ENCODE measurements at places on chromosomes 13 and 19.

- no peak for ATAC-seq
Measured at GRCh38 chr13:95250961-95251360, 50.3 kb downstream of the ABCC4 start.

DNA sequence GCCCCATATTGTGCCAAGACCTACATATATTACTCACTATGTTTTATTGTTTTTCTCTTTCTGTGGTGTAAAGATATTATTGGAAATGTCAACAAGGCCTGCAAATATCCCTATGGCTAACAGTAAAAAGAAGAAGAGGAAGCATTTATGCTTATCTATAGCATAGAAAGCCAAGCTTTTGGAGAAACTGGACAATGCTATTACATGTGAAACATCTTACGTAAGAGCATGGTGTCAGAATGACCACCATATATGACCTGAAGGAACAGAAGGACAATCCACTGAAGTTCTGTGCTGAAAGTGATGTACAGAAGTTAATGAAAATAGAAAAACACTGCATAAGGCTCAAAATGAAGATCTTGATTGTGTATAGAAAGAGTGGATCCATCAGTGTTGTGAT, 145.2 kb downstream of the KCTD12 start:
- ATAC-seq, result no peak

DNA sequence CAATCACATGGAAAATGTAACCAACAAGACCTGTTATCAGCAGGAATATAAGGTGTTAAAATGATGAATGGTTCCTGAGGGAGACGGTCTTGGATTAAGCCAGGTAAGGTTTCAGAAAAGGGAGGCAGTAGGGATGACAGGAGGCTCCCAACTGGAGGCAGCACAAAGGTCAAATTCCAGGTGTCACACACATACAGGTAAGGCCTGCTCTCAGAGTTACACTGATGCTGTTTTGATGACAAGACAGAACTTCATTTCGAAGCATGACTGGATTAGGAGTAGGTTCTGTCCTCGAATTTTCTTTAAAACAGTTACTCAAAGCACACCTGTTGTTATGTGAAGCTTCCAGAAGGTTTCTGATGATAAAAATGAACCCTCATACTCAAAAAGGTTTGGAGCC, 7.4 kb downstream of the MED26 start:
- ATAC-seq, result no peak

DNA sequence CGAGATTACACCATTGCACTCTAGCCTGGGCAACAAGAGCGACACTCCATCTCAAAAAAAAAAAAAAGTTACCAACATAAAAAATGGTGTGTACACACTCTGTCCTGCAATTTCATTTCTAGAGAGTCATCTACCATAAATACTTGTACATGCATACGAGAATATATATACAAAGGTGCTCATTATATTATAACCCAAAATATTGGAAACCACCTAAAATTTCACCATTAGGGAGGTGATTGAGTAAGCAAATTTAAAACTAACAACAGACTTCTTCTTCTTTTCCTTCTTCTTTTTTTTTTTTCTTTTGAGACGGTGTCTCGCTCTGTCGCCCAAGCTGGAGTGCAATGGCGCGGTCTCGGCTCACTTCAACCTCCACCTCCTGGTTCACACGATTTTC, 7.4 kb upstream of the C5AR1 start:
- ATAC-seq, result no peak

DNA sequence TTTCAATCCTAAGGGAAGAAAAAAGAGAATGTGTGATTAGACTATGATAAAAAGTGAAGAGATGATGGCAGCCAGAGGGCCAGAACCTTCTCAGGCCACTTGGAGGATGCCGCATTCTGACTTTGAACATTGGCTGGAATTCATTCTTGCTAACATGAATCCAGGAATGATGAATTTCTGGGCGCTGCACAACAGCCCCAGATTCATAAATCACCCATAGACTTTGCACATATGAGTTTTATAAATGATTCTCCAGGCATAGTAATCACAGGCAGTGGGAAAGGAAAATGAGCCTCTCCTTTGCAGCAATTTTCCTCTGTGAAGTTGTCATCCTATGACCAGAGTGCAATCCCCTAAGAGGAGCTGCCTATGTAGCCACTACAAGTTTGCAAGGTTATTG, 555.4 kb downstream of the KCTD12 start:
- ATAC-seq, result no peak

GRCh38 chr13:85650613-85651012, 148.6 kb downstream of the SLITRK6 start:
- no peak for ATAC-seq

- peak; percentile 27 for ATAC-seq
Measured at GRCh38 chr19:58586133-58586765, 13.1 kb upstream of the MZF1 start.

DNA sequence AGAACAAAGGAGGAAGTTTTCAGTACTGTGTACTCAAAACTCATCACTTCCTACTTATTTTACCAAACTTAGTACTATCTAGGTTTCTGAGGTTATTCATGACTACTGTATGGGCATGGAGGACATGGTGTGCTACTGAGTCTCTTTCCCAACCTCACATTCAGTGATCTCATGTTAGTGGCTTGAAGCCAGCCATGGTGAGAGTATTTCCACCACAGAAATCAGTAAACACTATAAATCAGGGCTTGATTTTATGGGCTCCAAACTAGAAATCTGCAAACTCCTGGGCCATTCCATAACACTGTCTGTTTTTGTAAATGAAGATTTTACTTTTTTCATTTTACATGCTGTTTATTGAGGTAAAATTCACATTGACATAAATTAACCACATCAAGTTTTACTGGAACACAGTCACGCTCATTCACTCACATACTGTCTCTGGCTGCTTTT, 19.7 kb downstream of the MED26 start:
- no peak for ATAC-seq

DNA sequence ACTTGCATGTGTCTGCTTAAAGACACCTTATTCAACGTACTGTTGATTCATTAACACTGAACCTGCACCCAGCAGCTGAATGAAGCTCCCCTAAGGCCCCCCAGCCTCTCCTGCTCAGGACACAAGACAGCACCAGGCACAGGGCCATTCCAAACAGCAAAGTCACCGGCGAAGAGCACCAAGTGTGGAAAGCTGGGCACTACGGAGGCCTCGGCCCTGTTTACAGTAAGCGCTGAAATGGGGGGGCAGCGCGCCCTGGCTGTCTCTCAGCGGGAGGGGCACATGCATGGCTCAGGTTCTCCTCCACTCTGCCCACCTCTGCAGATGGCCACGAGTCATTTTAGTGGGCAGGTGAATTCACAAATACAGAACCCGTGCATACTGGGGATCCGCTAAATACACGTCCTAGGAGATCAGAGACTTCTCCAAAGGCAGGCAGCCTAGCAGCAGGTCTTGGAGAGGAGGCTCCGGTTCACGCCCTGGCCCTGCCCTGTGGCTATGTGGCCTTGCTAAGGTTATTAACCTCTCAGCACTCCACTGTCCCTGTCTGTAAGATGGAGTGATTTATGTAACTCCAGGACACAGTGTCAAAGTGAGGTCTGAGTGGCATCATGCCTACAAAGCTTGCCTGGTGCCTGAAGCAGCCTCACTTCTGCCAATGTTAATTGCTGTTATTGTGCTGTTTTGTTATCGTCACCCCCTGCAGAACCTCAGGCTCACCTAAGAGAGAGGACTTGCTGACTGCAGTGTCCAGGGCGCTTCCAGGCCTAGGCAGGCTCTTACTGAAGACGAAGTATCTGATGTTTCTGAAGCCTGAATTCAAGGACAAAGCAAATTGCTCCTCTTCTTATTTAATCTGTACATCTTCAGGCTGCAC, 207.4 kb upstream of the SOX1 start:
- ATAC-seq, result no peak

- peak; percentile 97 for ATAC-seq
Measured at GRCh38 chr13:40375489-40376171, 290.8 kb downstream of the FOXO1 start.

DNA sequence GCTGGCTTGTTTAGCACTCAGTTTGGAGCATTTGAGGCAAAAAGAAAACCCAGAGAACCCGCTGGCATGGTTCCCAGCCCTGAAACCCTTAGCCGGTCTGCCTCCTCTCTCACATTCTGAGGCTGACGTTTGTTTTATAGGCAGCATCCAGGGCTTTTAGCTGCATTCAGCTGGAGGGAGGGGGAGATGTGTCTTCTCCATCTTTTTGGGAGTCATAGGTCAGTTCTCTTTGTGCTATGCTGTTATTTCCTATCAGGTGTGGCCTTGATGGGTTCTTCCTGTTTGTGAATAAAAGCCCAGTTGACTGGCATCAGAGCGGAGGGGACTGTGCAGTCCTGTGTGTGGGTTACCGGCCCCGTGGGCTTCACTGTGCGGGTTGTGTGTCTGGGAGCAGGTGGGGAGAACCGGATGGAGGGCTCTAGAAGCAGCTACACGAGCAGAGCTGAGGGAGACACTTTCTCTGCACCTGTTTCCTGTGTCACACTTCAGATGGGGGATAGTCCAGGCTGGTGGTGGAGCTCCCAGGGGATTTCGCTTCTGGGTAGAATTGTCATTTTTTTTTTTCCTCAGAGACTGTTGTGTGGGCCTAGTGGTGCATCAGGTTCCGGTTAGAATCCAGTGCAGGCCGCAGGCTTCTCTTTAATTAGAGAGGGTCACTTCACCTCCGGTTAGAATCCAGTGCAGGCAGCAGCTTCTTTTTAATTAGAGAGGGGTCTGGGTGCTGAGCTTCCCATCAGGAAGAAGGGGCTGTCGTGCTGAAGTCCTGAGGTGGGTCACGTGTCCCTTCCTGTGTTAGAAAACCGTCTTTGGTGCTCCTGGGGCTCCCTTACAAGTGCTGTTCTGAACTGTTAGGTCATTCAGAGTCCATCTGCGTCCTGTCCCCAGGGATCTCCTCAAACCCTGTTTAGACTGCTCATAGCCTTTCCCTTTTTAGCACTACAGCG, 69.6 kb downstream of the ARHGEF7 start:
- no peak for ATAC-seq

DNA sequence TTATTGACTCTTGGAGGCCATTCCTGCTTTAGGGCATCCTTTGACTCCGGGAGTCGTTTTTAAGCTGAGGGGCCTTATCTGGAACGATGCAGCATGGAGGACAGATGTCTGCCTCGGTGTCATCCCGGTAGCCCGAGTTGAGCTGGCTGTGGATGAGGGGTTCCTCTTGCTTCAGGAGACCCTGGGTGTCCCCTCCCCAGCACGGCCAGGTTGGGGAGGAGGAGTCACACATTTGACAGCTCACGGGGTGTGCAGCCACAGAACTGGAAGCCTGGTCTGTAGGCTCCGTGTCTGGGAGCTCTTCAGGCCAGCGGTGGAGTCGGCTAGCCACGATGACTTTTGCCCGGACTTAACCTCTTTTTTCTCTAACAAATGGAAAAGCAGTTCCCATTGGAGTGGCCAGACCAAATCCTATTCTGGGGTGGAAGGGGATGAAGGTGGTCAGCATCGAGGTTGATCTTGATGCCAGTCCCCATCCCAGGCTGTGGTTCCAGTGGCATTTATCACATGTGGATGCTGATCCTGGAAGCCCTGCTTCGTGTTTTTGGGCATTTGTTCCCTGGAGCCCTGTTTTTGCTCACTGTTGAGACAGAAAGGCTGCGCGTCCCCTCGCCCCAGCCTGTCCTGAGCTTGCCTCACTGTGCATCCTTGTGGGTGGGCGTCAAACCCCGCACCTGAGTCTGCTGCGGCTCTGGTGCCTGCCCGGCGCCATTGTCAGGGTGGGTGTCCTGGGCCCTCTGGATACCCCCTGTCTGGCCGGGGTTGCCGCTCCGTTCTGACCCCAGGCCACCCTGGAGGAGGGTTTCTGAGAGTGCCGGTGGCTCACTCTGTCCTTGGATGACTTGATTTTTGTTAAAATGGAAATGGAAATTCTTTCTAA, 12.0 kb downstream of the TFDP1 start:
- no peak for ATAC-seq

- no peak for ATAC-seq
Measured at GRCh38 chr19:46935066-46935663, 74.4 kb downstream of the ARHGAP35 start.

DNA sequence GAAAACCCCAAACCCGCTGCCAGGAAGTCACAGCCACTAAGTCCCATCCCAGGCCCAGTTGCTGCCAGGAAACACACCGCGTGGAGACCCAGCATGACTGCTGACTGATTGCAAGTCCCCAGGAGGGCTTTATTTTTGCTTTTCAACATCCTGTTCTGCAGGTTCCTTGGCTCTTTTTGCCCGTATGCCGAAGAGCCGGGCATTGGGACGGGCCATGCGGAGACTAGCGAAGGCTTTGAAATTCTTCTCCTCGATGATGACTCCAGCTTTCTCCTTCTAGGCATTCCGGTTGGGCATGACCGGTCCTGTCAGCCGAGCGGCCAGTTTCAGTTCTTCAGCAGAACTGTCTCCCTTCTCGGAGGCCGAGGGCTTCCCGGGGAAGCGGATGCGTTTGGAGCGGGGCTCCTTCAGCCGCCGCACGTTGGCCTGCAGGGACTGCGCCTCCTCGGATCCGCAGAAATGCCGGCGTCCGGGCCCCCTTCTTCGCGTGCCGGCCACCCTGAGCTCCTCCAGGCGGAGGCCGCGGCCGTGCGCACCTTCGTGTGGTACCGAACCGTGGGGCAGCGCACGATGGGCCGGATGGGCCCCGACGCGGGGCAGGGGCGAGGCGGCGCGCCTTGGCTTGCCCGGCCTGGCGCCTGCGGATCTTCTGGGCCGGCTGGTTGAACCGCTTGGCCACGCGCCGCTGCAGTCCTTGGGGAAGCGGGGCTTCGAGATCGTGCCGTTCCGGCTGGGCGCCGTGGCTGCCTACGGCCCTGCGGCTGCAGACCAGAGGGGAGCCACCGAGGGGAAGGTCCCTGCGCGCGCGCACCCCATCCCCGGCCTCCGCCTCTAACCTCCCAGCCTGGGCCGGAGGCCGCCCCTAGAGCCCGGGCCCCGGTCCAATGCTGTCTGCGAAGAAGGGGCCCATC, 15.2 kb downstream of the ZSCAN5C start:
- peak; percentile 59 for ATAC-seq

- ATAC-seq, result no peak
Measured at GRCh38 chr13:100298691-100299090, 209.8 kb downstream of the PCCA start.

DNA sequence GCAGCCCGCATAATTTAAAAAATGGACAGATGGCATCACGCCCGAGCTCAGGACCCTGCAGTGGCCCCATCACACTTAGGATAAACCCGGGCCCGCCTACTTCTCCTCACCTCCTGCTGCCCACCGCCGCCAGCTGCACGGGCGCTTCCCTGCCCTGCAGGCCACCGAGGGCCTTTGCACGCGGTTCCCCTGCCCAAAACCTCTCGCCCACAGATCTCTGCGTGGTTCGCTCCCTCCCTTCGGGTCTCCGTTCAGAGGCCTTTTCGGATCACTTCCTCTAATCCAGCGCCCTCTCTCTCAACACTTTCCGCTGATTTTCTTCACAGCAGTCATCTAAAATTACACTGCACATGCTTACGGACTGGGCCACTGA, 1.8 kb downstream of the SHISA7 start:
- ATAC-seq, result no peak

- ATAC-seq, result no peak
Measured at GRCh38 chr19:31658993-31659896, 310.0 kb upstream of the TSHZ3 start.

DNA sequence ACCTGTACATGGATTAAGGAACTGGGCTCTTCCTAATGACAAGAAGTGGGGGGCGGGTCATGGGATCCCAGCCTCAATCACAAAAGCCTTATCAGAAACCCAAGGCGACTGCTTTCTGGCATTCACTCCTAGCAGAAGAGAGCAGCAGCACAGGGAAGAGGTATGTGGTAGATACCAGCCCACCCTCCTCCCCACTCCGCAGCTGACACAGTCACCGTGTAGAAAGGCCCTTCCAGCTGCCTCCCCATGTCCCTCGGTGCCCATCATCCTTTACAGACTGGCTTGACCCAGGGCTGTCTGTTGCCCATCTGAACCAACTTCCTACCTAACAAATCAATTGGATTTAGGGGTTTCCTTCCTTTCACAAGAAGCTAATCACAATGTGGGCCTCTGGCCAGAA, 3.1 kb upstream of the DHRS12 start:
- no peak for ATAC-seq

Data from SK-N-SH treated with all-trans-retinoic acid at 6 μM for 48 hours (cell line).